ENCODE measurements at places on chromosomes 13 and 19.

DNA sequence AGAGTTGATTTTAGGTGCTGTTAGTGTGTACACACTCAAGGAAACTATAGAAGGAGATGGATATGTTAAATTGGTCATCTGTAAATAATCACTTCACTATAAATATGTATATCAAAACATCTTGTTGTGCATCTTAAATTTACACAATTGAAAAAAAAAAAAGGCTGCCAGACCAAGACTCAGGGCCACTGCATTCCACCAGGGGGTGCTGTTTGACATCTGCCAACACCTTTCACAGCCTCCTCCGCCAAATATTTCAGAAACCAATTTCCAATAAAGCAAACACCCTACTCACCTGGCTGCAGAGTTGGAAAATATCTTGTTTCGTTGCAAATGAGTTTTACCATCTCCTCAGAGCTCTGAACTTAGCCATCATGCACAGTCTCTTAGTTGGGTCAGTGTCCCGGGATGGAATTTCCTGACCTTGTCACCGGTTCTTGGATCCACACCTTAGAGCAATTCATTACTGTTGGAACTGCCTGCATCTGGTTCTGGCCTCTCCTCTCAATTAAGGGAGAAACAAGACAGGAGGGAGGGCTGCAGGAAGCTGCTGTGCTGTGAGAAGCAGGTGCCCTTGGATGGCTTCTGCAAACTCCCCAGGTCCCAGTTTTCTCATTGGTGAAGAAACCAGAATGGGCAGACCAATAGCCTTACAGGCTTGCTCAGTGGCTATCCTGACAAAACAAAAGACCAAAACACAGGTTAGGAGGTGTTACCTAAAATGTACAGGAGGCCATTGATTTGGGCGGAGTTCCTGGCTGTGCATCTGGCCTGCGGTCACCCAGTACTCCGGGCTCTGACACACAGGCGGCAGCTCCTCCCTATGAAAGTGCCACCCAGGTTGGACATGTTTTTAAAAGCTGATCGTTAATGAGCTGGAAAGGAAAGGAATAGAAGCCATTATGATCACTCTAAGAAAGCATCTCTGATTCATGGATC, 746.6 kb downstream of the UQCRFS1 start:
- DNase-seq = no peak

DNA sequence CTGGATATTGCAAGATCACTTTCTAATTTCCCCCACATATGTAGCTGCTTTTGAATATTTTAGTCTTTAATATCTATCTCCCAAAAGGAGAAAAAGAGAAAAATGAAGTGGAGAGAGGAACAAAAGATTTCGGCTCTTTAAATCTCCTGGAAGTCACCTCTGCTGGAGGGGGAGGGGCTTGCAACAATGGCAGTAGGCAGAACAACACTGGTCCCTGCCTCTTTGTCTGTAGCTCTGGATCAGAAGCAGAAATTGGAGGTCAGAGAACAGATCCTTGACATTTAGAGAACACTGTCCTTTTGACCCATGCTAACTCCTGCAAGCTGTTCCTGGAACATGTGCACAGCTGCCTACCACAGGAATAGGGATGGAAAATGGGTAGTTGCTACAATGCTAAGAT, 86.7 kb upstream of the GPR12 start:
- DNase-seq = no peak

DNA sequence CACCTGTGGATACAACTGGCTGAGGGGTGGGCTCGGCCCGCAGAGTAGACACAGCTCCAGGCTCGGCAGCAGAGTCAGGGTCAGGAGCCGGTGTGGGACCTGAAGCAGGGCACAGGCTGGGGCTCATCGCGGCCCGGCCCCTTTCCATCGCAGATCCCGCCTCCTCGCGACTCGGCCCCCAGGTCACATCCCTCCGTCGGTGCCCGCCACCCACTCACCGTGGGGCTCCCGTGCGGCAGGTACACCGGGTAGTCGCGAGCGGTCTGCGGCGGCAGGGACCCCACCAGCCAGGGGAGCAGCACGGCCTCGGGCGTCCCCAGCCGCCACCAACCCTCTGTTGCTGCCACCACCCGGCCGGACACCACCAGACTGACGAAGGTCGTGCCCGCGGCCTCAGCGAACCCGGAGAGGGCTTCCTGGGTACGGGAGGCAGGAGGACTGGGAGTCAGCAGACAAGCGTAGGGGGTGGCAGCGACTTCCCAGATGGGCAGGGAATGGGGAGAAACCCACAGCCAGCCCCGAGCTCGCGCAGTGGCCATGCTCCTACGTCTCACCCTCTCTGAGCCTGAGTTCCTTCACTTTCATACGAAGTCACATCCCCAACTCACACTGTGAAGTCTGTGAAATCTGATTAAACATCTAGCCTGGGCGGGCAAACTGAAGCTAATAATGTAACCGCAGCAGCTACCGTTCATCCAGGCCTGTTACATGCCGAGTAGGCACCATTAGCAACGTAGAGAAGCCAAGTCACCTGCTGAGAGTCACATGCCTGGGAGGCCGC, 3.7 kb downstream of the FUZ start:
- peak; percentile 13 for DNase-seq

GRCh38 chr13:60922576-60923231, 492.9 kb downstream of the PCDH20 start:
- no peak for DNase-seq

GRCh38 chr13:108948251-108948671, 318.9 kb downstream of the MYO16 start:
- DNase-seq = no peak

- no peak for DNase-seq
Observed at GRCh38 chr13:35252536-35253205, 223.8 kb downstream of the MAB21L1 start.

- DNase-seq = no peak
Observed at GRCh38 chr13:87656306-87656705, 14.9 kb upstream of the SLITRK5 start.

- DNase-seq = no peak
Observed at GRCh38 chr13:44298314-44298713, 75.3 kb upstream of the SERP2 start.

- DNase-seq = peak; percentile 82
Observed at GRCh38 chr19:47863514-47863936, 4.5 kb downstream of the TPRX2 start.

GRCh38 chr19:44113784-44114390, 688 bp downstream of the ZNF225 start:
- no peak for DNase-seq

DNA sequence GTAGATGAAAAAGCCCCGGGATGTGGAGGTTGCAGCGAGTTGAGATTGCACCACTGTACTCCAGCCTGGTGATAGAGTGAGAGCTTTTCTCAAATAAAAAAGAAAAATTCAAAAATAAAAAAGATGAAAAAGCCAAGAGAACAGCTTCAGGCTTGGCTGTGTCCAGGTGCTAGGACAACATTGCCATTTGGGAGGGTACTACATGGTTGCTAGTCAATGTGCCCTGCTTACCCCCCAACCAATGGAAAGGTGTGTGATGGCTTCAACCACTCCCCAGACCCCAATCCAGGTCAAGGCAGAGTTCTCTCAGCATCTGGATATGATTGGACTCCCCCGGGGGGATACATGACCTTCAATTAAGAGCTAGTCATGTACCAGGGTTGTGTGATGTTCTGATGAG, 2.3 kb upstream of the ANKLE1 start:
- DNase-seq = no peak

DNA sequence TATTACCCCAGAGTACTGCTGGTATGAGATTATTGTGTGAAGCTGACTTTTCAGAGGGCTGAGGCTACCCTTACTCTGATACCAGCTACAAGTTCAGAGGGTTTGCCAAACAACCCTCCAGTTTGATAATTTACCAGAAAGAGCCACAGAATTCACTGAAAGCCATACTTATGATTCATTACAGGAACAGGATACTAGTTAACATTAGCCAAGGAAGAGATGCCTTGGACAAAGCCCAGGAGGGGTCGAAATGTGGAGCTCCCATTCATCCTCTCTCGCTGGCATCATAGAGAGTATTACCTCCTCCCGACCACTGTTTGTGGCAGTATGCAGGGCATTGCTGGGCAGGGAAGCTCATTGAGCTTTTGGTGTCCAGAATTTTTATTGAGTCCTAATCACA, 364.3 kb downstream of the KCNRG start:
- DNase-seq = no peak

- no peak for DNase-seq
Observed at GRCh38 chr13:48564056-48564455, 31.2 kb upstream of the RCBTB2 start.

DNA sequence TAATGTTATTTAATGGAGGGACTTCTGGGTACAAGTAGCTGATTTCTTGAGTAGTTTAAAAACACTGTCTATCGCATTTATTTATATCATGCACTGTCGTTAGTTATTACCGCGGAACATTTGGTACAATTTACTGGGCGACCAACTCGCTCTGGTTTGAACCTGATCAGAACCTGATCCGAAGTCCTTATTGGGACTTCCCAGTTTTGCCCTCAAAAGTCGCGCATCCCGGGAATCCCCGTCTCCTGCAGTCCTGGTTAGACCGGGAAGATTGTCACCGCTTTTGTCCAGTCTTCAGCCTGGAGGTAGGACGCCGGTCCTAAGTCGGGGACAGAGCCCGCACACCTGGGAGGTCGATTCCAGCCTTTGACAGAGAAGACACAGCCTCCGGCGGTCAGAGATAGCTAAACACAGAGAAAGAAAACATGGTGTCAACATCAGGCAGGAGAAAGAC, 694 bp downstream of the CLN5 start:
- no peak for DNase-seq

- DNase-seq = no peak
Observed at GRCh38 chr19:52170863-52171320, 529 bp downstream of the ZNF836 start.

- DNase-seq = no peak
Observed at GRCh38 chr13:27982361-27982760, 6.1 kb downstream of the URAD start.

DNA sequence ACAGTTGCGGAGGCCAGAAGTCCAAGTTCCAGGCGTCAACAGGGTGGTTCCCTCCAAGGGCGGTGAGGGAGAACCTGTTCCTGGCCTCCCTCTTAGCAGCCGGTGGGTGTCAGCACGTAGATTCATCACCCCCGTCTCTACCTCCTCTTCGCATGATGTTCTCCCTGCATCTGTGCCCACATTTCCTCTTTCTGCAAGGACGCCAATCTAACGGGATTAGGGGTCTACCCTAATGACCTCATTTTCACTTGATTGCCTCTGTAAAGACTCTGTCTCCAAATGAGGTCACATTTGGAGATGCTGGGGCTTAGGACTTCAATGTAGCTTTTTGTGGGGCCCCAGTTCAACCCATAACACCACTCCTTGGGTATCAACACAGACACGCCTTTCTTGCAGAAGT, 38.5 kb downstream of the DPF1 start:
- no peak for DNase-seq

DNA sequence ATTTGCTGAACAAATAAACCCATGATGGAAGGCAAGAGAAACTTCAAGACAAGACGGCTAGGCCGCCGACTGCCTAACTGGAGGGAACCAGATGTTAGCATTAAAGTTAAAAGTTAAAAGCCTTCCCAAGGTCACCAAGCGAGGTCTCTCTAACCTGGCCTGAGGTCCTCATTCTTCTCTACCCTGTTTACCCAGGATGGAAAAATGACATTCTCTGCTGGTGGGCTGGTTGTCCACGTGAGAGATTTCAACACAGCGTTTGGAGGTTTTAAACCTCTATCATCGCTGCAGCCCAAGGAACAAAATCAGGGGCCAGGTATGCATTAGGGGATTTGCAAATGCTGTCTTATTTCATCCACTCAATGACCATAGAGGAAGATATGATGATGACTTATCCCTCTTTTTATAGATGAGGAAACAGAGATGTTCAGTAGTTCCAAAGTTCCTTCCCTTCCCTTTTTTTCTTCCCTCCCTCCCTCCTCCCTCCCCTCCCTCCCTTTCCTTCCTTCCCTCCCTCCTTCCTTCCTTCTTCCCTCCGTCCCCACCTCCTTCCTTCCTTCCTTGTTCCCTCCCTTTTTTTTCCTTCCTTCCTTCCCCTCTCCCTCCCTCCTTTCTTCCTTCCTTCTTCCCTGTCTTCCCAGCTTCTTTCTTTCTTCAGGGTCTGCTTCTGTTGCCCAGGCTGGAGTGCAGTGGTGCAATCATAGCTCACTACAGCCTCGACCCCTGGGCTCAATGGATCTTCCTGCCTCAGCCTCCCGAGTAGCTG, 79.7 kb downstream of the INSR start:
- no peak for DNase-seq

DNA sequence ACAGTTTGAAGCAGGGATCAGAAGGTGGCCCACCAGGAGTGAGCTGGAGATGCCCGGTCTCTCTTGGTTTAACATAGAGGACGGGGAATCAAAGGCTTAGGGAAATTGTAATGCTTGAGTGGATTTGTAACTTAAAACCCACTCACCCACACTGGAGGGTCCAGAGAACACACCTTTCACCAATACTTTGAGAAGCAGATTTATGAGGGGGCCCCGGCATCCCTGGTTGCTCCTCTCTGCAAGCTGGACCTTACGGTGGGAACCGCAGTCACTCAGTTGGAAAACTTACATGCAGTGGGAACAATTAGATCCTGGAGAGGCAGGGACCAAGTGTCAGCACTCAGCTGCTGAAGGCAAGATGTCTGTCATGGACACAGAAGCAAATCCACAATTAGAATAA, 20.5 kb downstream of the PPP5C start:
- DNase-seq = no peak

GRCh38 chr13:109672545-109672944, 113.8 kb downstream of the IRS2 start:
- DNase-seq = no peak

GRCh38 chr19:40081411-40081810, 9.3 kb downstream of the ZNF780A start:
- no peak for DNase-seq

- DNase-seq = no peak
Observed at GRCh38 chr13:51538591-51539179, 45.6 kb upstream of the WDFY2 start.

DNA sequence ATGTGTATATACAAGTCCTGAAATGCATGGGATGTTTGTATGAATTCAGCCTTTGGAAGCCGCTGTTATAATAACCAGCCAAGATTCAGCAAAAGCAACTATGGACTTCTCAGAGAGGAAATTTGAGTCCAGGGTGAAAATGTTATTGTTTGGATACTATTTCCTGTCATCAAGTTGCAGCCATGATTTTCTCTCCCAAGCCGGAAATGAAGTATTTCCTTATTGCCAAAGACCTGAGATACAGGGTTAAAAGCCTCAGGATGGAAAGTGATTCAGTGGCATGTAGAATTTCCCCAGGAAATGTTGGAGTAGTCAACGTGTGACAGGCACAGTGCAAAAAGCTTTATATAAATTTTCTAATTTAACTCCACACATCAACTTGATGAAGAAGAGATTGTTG, 133.9 kb downstream of the IRS2 start:
- no peak for DNase-seq

DNA sequence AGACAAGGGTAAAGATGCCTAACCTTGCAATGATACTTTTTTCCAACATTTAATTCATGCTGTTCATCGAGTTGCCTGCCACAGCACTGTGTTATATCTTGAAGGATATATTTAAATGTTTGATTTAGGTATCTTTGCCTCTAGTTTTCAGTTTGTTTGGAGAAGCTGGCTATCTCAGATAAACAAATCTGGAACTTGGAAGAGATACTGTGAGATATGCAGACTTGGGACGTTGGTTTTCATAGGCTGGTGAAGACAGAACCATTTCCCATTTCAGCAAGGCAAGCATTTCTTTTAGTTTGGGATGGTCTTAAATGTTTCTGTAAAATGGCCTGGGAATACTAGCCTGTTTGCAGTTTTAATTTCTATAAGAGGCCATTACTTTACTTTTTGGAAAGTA, 3.3 kb downstream of the RNASEH2B start:
- DNase-seq = no peak

All from activated T-helper 1 cell treated with anti-CD3 and anti-CD28 coated beads, Interleukin-2, amount 50 U/mL, for 16 hours (primary cell).